Cortex of kidney (tissue), 1 donor: ENCODE measurements at places on chromosomes 16 and 17.

DNA sequence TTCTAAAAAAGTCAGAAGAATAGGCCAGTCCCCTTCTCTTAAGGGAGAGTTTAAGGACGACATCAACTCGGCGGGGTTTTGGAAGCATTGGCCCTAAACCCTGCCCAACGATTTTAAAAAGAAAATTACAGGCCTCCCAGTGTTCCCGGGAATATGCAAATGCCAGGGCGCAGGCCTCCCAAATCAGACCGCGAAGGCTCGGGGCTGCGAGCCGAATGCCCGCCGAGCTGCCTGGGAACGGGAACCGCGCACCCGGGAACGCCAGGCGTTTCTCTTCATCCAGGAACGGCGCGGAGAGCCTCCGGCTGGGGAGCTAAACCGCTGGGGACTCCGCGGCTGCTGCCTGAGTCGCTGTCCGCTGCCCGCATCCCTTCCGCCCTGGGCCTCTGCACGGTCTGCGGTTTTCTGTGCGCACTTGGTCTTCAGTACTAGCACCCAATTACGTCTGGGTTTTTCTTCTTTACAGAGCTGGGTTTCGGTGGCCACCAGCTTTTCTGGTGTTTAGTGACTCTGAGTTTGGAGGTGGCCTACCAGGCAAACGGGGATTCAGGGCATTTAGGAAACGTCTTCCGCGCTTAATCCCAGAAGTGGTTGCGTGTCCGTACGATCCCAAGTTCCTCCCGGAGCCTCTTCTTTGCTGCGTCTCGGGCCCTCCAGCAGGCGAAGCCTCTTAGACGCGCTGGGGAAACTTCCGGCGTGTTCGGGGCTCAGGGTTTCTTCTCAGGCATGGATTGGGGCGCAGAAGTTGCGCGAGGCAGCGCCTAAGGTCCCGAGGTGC lies 5.7 kb downstream of the IRX5 start:
- DNase-seq: no peak

DNA sequence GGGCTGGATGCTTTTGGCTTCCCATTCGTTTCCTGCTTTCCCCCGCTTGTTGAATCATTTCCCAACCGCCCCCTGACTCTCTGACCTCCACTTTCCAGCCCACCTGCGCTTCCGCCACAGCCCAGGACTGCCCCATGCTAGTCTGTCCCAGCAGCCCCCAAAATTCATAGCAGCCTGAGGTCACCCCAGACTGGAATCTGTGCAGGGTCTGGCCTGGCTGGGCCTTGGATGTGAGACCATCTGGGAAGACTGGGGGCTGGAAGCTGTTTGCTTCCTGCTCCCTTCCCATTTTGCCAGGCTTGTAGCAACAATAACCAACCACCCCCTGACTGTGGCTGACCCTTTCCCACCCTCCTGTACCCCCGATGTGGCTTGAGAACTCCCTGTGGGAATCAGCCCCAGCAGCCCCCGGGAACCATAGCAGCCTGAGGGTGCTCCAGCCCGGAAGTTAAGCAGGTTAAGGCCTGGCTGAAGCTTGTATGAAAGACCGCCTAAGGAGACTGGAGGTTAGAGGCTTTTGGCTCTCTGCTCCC lies 2290.8 kb downstream of the TP53TG3F start:
- DNase-seq: no peak

DNA sequence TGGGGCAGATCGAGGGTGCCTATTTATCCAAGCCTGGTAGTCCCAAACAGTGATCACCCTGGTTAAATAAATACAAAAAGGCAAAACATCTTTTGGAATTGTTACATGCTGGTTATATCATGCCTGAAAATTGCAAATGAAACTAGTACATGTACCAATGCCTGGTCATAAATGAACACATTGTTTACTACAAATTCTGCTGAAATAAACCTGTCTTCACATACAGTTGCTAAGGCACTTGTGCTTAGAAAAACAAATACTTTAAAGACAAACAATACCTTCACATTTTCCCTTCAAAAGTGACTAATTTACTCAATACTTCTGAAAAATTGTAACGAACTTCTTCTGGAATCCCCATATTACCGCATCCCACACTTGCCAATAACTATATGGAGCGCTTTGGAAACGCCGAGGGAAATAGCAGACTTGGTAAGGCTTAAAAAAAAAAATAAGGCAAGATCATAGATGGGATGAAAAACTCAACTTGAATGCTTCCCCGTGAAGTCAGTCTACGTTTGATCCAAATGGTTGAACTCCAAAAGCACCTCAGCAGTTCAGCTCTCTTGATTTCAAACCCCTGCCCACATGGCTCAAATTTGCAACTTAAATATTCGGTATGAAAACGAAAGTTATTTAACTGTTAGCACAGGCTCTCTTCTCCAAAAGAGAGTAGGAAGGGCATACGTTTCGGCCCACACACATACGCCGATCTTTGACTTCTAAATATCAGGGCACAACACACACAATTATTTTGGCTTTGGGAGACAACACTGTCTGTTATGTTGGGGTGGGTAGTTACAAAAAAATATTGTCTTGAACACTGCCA lies 264.5 kb downstream of the NTN1 start:
- no peak for DNase-seq

DNA sequence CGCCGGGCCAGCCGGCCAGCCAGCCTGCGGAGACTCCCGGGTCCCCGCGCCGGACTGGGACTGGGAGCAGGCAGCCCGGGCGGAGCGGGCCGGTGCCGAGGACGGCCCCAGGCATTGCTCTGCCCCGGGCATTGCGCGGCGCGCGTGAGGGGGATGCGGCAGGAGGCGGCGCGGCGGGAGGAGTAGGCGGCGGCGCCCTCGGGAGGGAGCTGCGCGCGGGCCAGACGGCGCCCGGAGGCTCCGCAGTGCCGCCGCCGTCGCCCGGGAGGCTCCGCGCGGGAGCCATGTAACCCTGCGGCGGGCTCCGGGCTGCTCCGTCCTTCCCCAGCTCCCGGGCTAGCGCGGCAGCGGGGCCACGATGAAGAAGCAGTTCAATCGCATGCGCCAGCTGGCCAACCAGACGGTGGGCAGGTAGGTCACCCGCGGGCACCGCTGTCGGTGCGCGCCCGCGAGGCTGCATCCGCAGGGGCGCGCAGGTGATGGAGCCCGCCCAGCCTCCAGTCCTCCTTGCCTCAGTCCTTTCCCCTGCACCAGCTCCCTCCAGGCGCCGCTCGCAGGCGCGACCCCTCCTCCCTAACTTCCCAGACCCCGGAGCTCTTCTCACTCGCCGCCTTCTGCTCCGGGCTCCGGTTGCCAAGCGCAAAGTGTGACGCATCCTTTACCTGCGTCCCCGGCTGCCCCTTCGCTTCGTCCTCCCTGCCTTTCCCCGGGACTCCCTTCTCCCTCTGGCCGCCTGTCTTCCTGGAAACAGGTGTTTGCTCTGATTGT lies at the start of gene ARHGAP44:
Gene ARHGAP44 (plus strand): TSS at position 18 of the 768 bp plus-strand sequence. CDS start 341 bp downstream, at position 359.
- DNase-seq: no peak
